ENCODE measurements at places on chromosomes 2 and 18.

DNA sequence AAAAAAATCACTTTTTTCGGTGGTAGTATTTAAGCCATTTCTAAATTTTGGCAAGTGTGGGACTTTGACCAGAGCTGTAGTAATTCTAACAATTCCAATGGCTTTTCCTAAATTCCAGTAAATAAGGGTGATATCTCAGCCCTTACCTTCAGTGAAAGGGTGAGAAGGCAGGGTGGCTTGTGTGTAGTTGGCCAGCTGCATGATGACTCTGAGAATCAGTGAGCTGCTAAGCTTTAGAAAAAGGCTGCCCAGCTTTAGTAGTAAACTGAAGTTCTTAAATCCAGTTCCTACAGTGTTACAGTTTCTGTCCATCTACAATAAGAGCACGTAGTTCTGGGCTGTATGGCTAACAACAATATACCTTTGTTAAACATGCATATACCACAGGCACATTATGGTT is 42.0 kb downstream of the OXER1 start:
- no peak for DNase-seq

DNA sequence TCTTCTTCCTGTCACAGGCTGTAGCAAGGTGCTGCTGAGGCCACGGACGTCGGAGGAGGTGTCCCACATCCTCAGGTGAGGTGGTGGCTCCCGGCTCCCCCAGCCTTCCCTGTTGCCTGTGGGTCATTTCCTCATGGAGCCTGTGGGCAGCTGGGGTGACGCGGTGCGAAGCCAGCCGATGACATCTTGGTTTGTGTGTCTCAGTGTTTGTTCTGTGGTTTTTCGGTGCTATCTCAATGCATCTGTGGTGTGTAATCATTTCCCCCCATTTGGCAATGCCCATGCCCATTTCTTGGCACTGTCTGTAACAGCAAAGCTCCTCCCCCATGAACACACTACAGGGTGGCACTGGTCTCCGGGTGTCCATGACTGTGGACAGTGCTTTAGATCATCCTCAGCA is 6.6 kb downstream of the D2HGDH start:
- DNase-seq, result no peak

GRCh38 chr2:108918156-108918874 is 70.7 kb downstream of the EDAR start:
- DNase-seq, result no peak

- no peak for DNase-seq
Measured at GRCh38 chr2:34991508-34992274, 1363.9 kb upstream of the CRIM1 start.

DNA sequence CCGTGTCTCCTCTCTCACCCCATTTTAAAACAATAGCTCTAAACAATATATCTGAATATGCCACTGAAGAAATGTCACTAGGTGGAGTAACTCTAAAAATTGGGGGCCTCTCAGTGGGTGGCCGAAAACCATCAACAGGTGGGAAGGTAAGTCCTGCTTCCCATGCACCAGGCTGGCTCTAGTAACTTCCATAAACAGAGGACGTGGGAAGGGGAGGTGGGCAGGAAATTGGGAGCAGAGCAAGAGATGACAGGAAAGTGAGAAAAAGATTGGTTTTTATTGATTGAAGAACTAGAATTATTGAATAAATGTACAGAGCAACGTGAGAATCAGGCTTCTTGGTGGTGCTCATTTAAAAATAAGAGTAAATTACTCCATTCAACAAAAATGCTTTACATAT is 170.4 kb downstream of the SOCS6 start:
- DNase-seq, result no peak

Data from kidney glomerular epithelial cell (primary cell).